ENCODE measurements at places on chromosomes 4 and X. TPM values are rescaled to one million over a fixed set of nuclear protein-coding genes. Genes with fewer than 3 reads are reported as not detected.

FAM3A gene
- 24.3 TPM for polyA plus RNA-seq

CENPVL2 gene
- polyA plus RNA-seq = not detected

OTC gene
- polyA plus RNA-seq = 0.14 TPM

CRMP1 gene
- 48.2 TPM for polyA plus RNA-seq

CFAP47 gene
- polyA plus RNA-seq = 0.75 TPM

GRCh38 chr4:14343961-14344360, 658.3 kb upstream of the CPEB2 start:
- DNase-seq = no peak

DNA sequence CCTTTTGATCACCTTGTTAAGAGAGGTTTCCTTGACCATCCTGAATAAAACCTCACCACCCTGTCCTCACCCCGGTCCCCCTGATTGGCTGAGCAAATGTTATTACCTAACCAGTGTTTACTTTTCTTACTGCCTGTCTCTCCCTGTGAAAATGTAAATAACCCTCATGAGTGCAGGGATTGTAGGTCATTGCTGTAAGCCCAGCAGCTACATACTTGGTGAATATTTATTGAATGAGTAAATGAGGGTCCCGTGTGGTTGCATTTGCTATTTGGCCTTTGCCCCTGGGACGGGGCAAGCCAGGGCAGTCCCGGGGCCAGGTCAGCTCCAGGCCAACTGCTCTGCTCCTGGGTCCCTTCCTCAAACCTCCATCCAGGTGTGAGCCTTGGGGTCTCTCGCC, 55.5 kb upstream of the CLCN4 start:
- no peak for DNase-seq

DNA sequence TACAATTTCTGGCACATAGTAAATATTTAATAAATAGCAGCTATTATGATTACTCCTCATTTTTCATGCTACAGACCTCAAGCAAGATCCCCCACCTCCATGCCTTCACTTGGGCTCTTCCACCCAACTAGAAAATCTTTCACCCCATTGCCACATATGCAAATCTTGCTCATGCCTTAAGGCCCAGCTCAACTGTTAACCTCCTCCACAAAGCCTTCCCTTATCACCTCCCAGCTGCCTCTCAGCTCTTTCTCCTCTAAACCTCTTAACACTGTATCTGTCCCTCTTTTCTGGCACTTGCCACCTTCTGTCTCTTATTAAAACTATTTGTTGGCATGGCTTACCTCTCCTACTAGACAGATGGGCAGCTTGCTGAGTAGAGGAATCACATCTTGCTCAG, 51.5 kb downstream of the PJA1 start:
- DNase-seq = no peak

GRCh38 chr4:72311291-72311690, 257.7 kb downstream of the ADAMTS3 start:
- DNase-seq = no peak

- DNase-seq = no peak
These were observed 365.8 kb upstream of the PITX2 start for GRCh38 chr4:110988722-110989121.

GRCh38 chrX:140767646-140768045, 58.1 kb downstream of the LINC00632 start:
- no peak for DNase-seq

DNA sequence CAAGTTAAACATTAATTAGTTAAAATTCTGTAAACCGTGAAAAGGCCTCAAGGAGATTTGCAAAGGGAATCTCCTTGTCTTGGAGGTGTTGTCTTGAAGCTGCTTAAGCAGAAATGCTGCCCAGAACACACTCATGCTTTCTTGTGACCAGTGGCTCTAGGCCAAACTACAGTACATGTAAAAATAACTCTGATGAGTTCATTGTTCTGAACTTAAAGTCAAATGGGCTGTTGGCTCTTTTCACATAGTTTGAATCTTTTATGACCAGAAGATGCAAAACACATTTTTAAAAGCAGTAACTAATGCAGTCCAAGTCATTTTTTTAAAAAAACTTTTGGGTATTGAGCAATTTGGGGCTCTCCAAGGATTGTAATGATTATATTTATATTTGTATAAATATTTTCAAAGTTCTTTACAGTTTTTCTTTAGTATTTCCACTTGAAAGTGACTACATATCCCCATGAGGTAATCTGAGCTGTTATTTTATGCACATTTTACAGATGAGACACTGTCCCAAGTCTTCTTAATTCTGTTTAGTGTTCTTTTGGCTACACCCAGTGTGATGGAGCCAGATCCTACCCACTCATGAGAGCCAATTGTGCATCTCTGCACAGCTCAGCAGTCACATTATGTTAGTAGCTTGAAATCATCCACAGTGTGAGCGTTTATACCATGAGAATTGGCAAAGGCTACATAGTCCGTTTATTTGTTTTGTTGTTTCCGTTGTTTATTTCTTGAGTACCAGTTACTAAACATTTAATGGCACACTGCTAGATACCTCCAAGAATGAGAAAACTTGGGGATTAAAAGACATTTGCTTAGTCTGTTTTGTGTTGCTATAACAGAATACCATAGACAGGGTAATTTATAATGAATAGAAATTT, 112.8 kb upstream of the ATXN3L start:
- DNase-seq = peak; percentile 25

DNA sequence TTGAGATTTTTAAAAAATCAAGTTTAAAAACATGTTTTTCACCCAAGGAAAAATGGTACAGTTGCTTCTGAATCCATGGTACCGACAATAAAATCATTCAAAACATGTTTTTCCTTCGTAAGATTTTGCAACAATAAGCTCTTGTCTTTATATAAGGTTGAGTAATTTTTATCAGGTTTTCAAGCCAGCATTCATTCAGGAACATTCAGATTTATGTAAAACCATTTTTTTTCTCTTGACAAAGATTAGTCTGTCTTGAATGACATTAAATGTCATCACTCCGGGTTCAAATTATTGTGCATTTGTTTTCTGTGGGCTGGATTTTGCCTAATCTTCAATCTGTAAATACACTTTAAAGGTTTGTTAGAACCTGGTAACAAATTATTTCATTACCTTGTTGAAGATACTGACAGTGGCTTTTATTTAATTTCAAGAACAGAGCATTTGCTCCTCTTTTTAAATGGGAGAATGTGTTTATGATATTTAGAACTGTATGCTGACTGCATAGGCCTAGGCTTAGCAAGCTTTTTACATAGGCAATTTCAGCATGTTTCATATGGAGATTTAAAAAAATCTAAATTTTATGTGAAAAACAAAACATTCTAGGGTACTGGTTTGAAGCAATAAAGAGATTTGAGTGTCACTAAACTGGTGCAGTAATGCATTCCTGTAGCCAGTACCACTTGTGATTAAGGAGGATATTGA, 336.4 kb upstream of the HAND2 start:
- no peak for DNase-seq

DNA sequence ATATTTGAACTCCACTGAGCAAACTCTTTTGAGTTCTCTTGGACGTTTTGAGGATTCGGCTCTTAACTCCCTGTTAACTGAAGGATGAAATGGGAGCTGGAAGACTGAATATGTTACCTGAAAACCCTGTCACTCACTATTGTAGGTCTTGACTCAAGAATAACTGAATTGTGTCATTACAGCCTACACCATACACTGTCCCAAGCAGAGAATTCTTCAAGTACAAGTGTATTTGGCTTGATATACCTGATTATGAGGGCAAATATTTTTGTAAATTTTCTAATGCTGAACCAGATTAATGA, 276.1 kb downstream of the CFAP299 start:
- DNase-seq = no peak

- no peak for DNase-seq
These were observed 290.7 kb upstream of the TENM3 start for GRCh38 chr4:181952478-181952877.

DNA sequence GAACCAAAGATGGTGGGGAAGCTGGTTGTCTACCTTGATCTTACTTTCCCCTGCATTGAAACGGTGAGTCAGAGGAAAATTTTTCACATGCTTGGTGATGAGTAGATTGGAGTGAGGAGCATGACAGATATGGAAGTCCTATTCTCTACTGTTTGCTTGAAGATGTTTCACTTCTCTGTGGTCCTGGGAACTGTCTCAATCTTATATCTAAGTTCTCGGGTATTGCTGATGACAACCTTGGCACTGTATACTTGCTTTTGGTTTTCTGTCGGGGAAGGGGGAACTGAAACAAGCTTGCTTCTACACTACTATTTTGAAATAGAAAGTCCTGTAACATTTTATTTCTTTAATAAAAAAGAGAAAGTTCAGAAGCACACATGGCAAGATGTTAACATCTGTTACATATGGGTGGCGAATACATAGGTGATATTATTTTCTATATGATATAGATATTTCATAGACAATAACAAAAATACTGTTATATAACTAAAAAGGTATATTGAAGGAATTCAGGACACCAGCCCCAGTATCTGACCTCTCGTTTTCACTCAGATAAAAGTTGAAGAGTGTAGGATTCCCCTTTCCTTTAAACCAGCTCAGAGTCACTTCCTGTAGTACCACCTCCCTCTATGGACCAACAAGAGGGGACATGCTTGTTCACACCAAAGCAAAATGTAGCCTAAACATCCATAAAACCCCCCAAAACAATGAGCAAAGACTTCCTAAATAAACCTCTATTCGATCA, 88.8 kb downstream of the FMR1NB start:
- no peak for DNase-seq

Data from right renal cortex interstitium (tissue), 3 donors.